Activated CD8-positive, alpha-beta memory T cell treated with anti-CD3 and anti-CD28 coated beads, Interleukin-2, amount 10 ng/mL, durations not matched to agents 7 days and 5 days (primary cell): ENCODE measurements at places on chromosomes 5 and 9. TPM values are rescaled to one million over a fixed set of nuclear protein-coding genes. Genes with fewer than 3 reads are reported as not detected.

DNA sequence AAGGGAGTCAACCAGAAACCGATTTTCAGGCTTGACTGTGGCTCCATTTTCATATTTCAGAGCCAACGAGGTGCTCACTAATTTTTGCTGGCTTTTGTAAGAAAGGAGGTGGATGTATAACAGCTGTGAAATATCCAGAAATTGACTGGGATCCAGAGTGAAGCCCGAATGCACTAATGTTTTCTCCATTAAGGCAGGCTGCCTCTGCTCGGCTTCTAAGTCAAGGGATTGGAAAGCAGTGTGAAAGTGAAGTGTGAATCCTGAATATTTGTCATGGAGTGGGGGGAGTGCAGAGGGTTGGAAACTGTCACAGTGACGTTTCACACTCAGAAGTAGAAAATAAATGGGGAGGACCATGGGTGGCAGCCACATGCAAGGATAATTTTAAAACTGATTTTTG lies 237.4 kb downstream of the GOLPH3 start:
- no peak overlapping the region for H3K4me3 ChIP-seq
- H3K27ac ChIP-seq = no peak overlapping the region
- H3K4me1 ChIP-seq = no peaks in the 10 kb centered on the region
- no peak for DNase-seq
- no peaks in the 10 kb centered on the region for H3K36me3 ChIP-seq

DNA sequence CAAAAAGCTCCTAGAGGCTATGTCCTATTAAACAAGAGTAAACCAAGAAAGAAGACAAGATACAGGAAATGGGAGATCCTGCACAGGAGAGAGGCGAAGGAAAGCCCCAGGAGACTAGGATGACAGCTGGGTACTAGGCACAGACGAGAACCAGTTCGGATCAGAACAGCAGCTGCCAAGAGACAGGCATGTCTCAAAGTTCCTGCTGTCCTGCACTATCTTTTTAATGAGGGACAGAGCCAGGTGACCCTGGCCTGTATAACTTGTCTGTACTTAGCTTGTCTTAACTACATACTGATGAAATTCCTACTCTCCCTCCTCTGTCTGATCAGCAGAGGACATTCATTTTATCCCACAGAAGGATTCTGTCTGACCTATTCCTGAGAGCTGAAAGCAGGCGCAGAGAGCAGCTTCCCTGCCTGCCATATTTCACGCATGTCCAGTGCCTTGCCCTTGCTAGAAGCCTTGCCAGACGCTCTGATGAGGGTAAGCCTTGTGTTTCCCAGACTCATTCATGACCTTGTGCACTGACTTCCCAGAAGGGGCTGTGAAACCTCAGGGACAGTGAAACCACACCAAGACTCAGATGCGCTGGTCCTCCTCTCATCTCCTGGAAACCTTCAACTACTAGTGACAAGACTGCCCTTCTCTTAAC lies 24.7 kb downstream of the TSC1 start:
- no peak overlapping the region for H3K27ac ChIP-seq
- H3K4me1 ChIP-seq = no peaks in the 10 kb centered on the region
- DNase-seq = no peak
- H3K36me3 ChIP-seq = peaks cover 16% of the 10 kb centered on the region
- H3K27me3 ChIP-seq = no peaks in the 10 kb centered on the region

FOXD4L6 gene
- not detected for total RNA-seq

- peaks cover 6% of the 10 kb centered on the region for H3K4me1 ChIP-seq
- H3K27me3 ChIP-seq = no peaks in the 10 kb centered on the region
- peaks cover under 1% of the 10 kb centered on the region for H3K36me3 ChIP-seq
- DNase-seq = no peak
- H3K27ac ChIP-seq = no peak overlapping the region
Measured at GRCh38 chr9:3277200-3277599, 248.6 kb downstream of the RFX3 start.

GRCh38 chr9:81534138-81534875 lies 155.0 kb downstream of the TLE1 start:
- no peaks in the 10 kb centered on the region for H3K27me3 ChIP-seq
- H3K27ac ChIP-seq = no peak overlapping the region
- H3K36me3 ChIP-seq = no peaks in the 10 kb centered on the region
- H3K4me3 ChIP-seq = no peak overlapping the region

IRX2 gene
- not detected for total RNA-seq

SLC6A3 gene
- total RNA-seq = 0.07 TPM

GRCh38 chr5:2206293-2207108 lies 323.8 kb upstream of the IRX4 start:
- no peaks in the 10 kb centered on the region for H3K36me3 ChIP-seq
- DNase-seq = peak; percentile 7
- no peaks in the 10 kb centered on the region for H3K27me3 ChIP-seq
- H3K4me3 ChIP-seq = no peak overlapping the region

CTSL gene
- 0.96 TPM for total RNA-seq

DNA sequence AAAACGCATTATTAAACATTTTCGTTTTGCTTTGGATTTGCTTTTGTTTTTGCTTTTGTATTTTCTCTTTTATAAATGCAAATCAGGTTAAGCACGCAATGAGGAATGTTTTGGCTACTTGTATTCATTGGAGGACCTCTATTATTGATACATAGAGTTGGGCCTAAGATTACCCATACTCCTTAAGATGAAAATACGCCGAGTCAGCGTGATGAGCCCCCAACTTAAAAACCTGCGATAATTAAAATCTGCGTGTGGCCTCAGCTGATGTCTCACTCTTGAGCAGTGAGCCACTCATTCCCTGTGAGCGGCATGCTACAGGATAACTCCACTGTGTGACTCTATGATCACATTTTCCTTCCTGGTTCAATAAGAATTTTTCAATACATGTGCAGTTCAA lies 518.3 kb downstream of the IRX1 start:
- no peak for DNase-seq
- H3K4me1 ChIP-seq = no peaks in the 10 kb centered on the region
- H3K27ac ChIP-seq = no peak overlapping the region
- H3K4me3 ChIP-seq = no peak overlapping the region
- H3K36me3 ChIP-seq = no peaks in the 10 kb centered on the region

GRCh38 chr5:73135021-73135420 lies 14.6 kb downstream of the TMEM171 start:
- peaks cover 58% of the 10 kb centered on the region for H3K27me3 ChIP-seq
- H3K36me3 ChIP-seq = no peaks in the 10 kb centered on the region
- no peak overlapping the region for H3K27ac ChIP-seq
- no peak for DNase-seq

- no peak overlapping the region for H3K4me3 ChIP-seq
- no peaks in the 10 kb centered on the region for H3K36me3 ChIP-seq
- peaks cover 5% of the 10 kb centered on the region for H3K4me1 ChIP-seq
- DNase-seq = no peak
- no peak overlapping the region for H3K27ac ChIP-seq
- H3K27me3 ChIP-seq = peaks cover 5% of the 10 kb centered on the region
Measured at GRCh38 chr9:124269556-124269955, 11.8 kb downstream of the NEK6 start.

TCF7 gene
- 7.0 TPM for total RNA-seq

SLC45A2 gene
- not detected for total RNA-seq

KIF4B gene
- total RNA-seq = not detected

C9orf152 gene
- total RNA-seq = not detected

- H3K27me3 ChIP-seq = no peaks in the 10 kb centered on the region
- no peak for DNase-seq
- H3K36me3 ChIP-seq = peaks cover 18% of the 10 kb centered on the region
- H3K4me1 ChIP-seq = peaks cover 24% of the 10 kb centered on the region
Measured at GRCh38 chr9:5617749-5618148, 11.2 kb upstream of the RIC1 start.

DNA sequence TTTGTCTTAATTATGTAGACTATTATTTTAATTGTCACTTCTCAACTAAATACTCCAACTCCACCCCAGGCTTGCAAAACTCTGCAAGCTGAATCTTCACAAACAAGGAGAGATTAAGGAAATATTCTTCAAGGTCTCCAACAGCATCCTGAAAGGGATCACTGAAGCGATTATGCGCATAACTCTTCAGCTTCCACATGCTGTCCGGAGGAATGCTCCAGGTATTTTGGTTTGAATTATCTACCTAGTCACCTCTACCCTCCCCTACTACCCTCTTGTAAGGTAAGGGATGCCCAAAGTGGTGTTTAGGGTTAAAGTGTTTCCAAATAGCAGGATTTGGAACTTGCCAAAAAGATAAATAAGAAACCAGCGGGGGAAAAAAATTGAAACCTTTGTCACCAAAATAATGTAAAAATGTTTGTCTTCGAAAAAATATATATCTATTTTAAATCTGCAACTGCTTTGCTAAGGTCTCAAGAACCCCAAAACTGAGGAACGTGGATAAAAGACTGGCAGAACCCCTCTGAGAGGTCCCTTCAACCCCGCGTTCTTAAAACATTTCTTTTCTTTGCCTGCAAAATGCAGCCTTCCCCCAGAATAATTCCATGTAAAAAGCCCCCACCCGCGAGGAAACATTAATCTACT lies 11.6 kb downstream of the PTCH1 start:
- H3K27me3 ChIP-seq = peaks cover 35% of the 10 kb centered on the region
- H3K4me3 ChIP-seq = peak overlapping the region; percentile 73
- no peak for DNase-seq
- H3K36me3 ChIP-seq = peaks cover 2% of the 10 kb centered on the region

GRCh38 chr5:443239-444151 lies 519 bp downstream of the EXOC3 start:
- peaks cover 43% of the 10 kb centered on the region for H3K4me1 ChIP-seq
- H3K4me3 ChIP-seq = peak overlapping the region; percentile 92
- peak overlapping the region; percentile 75 for H3K27ac ChIP-seq
- H3K36me3 ChIP-seq = peaks cover 19% of the 10 kb centered on the region
- no peaks in the 10 kb centered on the region for H3K27me3 ChIP-seq
- DNase-seq = peak; percentile 66

- DNase-seq = no peak
- H3K36me3 ChIP-seq = peaks cover 10% of the 10 kb centered on the region
- H3K4me1 ChIP-seq = peaks cover 64% of the 10 kb centered on the region
- no peaks in the 10 kb centered on the region for H3K27me3 ChIP-seq
- H3K27ac ChIP-seq = no peak overlapping the region
Measured at GRCh38 chr5:143218517-143219170, 184.8 kb downstream of the NR3C1 start.

TUSC1 gene
- not detected for total RNA-seq

ST8SIA4 gene
- 59.3 TPM for total RNA-seq

DNA sequence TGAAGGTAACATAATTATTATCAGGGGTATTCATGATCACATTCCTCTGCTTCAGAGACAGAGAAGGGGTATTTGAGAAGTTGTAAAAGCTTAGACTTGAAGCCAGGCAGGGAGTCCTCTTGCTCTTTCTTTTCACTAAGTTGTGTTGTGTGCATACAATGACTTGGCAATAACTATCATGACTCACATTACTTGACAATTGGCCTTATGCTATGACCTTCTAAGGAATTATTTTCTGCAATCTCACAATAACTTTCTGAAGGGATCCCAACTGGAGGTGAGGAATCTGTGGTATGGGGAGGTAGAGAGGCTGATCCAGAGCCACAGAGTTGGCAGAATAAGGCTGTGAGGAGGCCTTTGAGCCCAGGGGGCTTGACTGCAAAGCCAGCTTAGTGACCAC lies 622.3 kb downstream of the MTRR start:
- H3K27me3 ChIP-seq = no peaks in the 10 kb centered on the region
- no peaks in the 10 kb centered on the region for H3K4me1 ChIP-seq
- no peak overlapping the region for H3K4me3 ChIP-seq
- H3K36me3 ChIP-seq = no peaks in the 10 kb centered on the region
- no peak for DNase-seq
- H3K27ac ChIP-seq = no peak overlapping the region

DNA sequence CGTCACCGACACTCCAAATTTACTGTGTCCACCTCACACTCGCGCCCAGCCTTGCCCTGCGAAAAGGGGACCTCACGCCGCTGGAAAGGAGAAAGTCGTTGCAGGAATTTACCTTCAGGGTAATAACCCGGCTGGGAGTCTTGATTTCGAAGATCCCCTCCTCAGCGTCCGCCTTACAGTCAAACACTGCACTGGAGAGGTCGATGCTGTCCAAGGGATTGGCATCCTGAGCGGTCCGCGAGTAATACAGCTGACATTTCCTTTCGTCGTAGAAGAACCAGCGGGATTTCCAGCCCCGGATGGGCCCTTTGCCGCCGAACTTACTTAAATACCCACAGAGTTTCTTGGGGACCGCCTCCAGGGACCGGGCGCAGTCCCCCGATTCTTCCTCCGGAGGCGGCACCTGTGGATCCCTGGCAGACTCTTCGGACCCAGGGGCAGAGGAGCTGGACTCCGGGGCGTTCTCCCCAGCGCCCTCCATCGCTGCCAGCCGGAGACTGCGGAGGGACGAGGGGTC lies 330 bp downstream of the TBC1D2 start:
- H3K4me3 ChIP-seq = peak overlapping the region; percentile 82
- H3K27me3 ChIP-seq = peaks cover 7% of the 10 kb centered on the region
- no peaks in the 10 kb centered on the region for H3K36me3 ChIP-seq

GRCh38 chr9:26169708-26170107 lies 491.5 kb upstream of the TUSC1 start:
- H3K27ac ChIP-seq = no peak overlapping the region
- no peaks in the 10 kb centered on the region for H3K36me3 ChIP-seq
- no peaks in the 10 kb centered on the region for H3K4me1 ChIP-seq
- H3K27me3 ChIP-seq = no peaks in the 10 kb centered on the region
- H3K4me3 ChIP-seq = no peak overlapping the region

- H3K4me1 ChIP-seq = no peaks in the 10 kb centered on the region
- H3K27ac ChIP-seq = no peak overlapping the region
- no peaks in the 10 kb centered on the region for H3K36me3 ChIP-seq
- no peak overlapping the region for H3K4me3 ChIP-seq
- no peak for DNase-seq
Measured at GRCh38 chr5:171166766-171167165, 142.3 kb upstream of the TLX3 start.

PTGS1 gene
- total RNA-seq = 0.35 TPM

DNA sequence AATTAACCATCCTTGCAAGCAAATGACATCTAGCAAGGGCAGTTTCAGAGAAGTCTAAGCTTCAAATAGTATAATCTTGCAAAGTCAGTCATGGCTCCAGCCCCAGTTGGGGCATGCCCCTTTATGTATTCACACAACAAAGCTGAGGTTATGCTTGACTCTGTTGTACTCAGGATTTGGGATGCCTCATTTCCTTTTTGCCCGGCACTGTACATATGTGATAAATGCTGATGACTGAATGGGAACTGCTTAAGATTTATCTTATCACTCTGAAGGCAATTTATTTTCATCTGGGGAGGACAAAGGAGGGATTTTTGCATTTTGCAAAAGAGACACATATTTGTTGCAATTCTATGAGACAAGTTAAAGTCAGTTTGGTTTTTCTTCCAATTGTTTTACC lies 219.2 kb downstream of the TRPM3 start:
- no peak overlapping the region for H3K4me3 ChIP-seq
- no peak overlapping the region for H3K27ac ChIP-seq
- H3K36me3 ChIP-seq = no peaks in the 10 kb centered on the region
- no peaks in the 10 kb centered on the region for H3K4me1 ChIP-seq
- no peak for DNase-seq

- peak overlapping the region; percentile 28 for H3K4me3 ChIP-seq
- no peak for DNase-seq
- peaks cover 27% of the 10 kb centered on the region for H3K4me1 ChIP-seq
- no peaks in the 10 kb centered on the region for H3K27me3 ChIP-seq
- H3K36me3 ChIP-seq = peaks cover 18% of the 10 kb centered on the region
- H3K27ac ChIP-seq = peak overlapping the region; percentile 47
Measured at GRCh38 chr9:19104515-19105282, 2.0 kb upstream of the HAUS6 start.

GRCh38 chr5:107469485-107470294 lies 201.0 kb downstream of the EFNA5 start:
- no peak overlapping the region for H3K27ac ChIP-seq
- peaks cover 6% of the 10 kb centered on the region for H3K27me3 ChIP-seq
- no peak for DNase-seq
- peaks cover 6% of the 10 kb centered on the region for H3K4me1 ChIP-seq
- H3K36me3 ChIP-seq = no peaks in the 10 kb centered on the region
